ENCODE measurements at places on chromosomes 5 and 9.

DNA sequence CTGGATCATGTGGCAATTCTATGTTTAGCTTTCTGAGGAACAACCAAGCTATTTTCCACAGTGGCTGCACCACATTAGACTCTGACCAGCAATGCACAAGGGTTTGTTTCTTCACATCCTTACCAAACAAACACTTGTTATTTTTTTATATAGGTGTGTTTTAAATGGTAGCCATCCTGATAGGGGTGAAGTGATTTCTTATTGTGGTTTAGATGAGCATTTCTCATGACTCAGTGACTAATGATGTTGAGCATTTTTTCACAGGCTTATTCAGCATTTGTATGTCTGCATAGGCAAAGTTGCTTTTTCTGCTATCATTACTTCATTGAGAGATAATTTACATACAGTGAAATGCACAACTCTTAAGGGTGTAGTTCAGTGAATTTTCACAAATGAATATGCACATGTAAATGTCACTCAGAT lies 36.0 kb downstream of the ANKRD33B start:
- DNase-seq: peak; percentile 87

DNA sequence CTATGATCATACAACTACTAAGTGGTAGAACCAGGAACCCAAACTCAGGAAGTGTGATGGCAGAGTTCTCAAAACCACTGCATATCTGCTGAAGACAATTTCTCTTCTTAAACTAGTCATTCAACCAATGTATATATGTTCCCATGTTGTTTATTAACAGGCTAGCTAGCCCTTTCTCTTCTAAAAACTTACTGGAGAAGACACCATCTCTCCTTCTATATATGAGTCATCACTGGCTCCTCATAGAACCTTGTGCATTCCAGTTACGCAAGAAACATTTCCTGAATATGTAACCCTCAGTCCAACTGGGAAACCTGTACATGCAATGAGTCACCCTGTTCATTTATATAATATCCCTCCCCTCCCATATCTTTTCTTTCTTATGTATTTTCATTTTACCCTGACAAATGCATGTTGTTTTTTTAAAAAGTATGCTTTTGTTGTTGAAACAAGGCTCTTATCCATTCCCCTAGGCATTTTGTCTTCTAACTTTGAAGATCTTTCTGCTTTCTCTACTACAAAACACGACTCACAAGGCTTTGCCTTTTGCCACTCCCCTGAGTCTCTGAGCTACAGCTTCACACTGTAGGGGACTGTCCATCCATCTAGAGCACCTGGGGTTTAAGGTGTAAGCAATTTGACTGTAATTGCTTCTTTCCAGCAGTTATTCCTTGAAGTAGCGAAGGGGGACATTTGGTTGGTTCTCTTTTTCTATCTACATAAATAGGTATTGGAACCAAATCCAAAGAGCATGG lies 119.5 kb downstream of the ANXA1 start:
- peak; percentile 96 for DNase-seq

DNA sequence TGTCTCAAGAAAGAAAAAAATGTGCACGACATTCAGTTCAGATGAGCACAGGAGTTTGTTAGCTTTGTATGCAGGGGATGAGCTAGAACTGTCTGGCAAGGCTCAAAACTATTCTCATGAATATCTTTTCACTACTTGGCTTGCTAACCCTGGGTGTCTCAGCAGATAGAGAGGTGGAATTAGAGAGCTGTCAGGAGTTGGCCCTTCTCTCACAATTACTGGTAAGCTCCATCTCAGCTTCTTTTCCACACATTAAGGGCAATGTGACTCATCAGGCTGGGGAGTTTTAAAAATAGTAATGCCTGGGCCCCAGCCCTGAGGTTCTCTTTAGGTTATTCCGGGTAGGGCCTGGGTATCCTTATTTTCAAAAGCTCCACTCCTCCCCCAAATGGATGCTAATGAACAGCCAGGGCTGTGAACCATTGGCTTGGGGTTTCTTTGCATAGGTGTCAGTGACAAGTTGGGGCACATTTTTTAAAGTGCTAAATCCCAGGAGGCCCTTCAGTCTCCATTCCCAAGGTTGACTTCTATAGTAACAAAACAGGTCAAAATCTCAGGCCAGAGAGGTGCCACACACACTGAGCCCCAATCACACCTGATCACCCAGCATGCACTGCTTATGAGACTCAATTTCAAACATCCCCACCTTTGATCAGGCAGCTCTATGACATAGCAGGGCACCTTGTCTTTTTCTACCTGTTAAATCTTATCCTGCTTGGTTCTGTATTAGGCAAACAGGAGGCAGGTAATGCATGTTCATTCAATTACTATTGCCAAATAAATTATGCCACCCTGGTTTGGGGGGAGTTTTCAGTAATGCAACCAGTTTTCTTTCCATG lies 239.7 kb upstream of the DAP start:
- no peak for DNase-seq

GRCh38 chr9:138022121-138022741 lies 144.6 kb downstream of the CACNA1B start:
- peak; percentile 7 for DNase-seq

GRCh38 chr5:140363631-140364471 lies 3.9 kb downstream of the SLC4A9 start:
- no peak for DNase-seq

Measured in iris pigment epithelial cell (primary cell).